ENCODE measurements at places on chromosomes 3 and 15.

DNA sequence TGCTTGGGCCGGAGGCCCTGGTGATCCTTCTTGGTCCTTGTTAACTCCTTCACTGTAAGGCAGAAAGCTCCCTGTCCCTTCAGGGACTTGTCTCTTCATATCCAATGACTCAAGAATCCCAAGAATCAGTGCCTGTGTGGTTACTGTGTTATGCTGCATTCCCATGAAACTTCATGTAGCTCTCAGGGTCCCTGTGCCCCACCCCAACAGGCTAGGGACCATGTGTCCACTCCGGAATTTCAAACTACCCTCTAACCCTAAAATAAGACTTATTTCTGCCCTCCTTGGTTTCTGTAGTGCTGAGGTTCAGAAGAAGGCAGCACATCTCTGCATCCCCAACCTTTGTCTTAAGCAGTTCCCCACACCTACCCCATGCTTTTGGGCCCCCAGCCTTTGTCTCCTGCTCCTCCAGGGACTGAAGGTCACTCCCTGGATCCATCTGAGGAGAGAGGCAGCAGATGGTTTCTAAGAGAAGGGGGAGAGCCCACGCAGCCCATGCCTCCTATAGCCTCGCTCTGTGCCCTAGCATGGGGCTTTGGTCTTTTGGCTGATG is 531 bp upstream of the MAP1A start:
- no peak for DNase-seq

- no peak for DNase-seq
Observed at GRCh38 chr3:46491089-46492070, 6.4 kb upstream of the RTP3 start.

DNA sequence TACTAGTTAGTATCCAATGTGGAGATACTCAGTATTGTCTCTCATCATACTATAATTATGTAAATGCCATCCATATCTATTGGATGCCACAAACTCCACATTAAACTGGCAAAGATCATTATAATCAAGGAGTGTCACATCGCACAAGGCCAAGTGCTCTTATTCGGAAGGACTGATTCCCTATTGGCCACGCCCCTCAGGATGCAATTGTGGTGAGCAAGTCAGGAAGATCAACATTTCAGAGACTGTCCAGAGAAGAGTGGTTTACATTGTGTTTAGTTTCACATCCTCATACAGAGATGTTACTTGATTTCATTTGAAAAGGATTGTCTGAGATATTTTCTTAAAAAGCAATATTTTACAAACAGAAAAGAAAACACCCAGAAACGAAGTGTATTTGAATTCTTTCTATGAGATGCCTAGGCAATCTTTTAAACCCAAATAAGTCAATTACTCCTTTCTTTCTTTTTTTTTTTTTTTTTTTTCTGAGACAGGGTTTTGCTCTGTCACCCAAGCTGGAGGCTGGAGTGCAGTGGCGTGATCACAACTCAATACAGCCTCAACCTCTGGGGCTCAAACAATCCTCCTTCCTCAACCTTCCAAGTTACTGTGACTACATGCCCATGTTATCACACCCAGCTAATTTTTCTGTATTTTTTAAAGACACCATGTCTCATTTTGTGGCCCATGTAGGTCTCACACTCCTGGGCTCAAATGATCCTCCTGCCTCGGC is 369.1 kb downstream of the RBMS3 start:
- no peak for DNase-seq

- DNase-seq: no peak
Observed at GRCh38 chr3:168951884-168952283, 711.6 kb downstream of the MECOM start.

GRCh38 chr3:30649572-30650318 is 43.3 kb downstream of the TGFBR2 start:
- no peak for DNase-seq

DNA sequence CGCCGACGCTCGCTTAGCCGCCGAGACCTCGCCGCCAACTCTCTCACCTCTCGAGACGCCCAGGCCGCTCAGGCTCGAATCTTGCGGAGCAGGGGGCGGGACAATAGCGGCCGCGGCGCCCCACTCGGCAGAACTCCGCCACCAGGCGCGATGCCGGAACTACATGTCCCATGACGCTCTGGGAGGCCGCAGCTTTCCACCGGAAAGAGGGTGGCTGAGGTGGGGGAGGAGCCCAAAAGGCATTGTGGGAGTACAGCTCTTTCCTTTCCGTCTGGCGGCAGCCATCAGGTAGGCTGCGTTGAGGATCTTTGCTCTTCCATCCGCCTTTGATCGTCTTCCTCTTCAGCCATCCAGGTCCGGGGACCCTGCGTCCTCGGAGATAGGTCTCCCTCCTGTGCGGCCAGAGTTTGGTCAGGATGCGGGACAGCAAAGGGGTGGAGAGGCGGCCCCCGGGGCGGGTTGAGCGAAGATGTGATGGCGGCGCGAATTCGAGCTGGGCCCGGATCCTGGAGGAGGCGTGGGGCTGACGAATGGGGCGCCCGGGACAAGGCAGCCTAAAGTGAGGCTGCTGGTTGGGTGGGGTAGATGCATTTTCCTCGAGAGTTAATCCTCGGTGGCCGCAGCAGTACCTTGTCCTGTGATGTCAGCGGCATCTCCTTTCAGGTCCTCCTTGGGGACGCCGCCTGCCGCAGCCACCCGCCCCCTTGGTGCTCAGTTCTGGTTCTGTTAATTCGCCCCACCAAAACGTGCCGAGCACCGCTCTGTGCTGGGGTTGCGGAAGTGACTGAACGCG is at the start of the genes NKIRAS1 and RPL15:
TSS of gene NKIRAS1 (minus strand) at position 105 of the 793 bp plus-strand sequence. CDS start 6,086 bp downstream, outside the sequence.
TSS of gene RPL15 (plus strand) at position 247 of the 793 bp plus-strand sequence. CDS start 728 bp downstream, outside the sequence.
- DNase-seq: peak; percentile 95

- DNase-seq: no peak
Observed at GRCh38 chr15:48046813-48047438, 73.9 kb upstream of the SLC24A5 start.

DNA sequence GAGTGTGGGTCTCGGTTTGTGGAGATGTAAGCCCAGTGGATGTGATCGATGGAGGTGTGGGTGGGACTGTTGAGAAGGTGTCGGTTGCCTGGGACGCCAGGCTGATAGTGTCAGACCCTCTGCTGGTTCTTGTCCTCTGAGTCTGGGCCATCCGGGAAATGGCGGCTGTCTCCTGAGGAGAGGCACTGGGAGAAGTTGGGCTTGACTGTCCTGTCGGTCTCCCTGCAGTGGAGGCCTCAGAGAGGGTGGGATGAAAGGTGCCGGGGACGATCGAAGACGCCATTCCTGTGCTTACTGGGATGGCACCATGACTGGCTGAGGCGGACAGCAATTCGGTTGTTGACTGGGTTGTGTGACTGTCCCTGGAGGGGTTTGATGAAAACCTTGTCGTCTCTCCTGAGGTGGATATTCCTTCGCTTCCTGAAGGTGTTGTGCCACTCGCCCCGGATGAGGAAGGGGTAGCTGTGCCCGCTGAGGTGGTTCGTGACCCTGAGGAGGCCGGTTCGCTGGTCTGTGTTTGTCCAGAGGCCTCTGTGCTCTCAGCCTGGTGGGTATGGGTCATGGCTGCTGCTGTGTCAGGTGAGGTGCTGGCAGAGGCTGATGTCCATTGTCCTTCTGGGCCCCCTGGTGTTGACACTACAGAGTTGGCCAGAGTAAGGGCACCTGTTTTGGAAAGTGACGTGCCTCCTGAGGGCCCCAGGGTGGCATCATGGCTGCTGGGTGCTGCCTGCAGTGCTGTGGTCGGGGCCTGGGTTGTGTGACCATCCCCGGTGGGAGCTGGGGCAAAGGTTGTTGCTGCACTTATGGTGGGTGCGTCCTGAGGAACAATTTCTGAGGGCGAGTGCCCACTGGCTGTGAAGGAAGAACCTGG is 22.8 kb downstream of the MUC4 start:
- DNase-seq: no peak

DNA sequence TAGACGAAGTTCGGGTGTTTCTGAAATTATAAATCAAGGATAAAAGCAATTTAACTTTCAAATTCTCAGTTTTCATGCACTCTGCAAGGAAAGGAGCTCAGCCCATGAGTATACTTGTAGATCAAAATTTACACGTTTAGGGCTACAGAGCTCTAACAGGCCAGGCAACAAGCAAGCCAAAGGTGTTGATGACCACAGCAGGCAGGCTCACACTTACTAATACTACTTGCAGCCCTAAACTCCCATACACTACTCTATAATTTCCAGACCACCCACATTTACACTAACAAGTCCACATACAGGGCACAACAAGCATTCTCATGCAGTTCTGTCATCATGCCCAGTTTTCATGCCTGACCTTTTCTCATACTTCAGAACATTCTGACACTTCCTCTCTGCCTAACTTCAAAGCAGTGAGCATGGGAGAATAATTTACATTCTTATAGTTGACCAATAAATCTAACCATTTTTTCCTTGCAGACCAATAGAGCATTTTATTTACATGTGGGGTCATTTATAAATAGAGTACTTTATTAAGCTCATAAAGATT is 124.7 kb upstream of the FRMD4B start:
- no peak for DNase-seq

DNA sequence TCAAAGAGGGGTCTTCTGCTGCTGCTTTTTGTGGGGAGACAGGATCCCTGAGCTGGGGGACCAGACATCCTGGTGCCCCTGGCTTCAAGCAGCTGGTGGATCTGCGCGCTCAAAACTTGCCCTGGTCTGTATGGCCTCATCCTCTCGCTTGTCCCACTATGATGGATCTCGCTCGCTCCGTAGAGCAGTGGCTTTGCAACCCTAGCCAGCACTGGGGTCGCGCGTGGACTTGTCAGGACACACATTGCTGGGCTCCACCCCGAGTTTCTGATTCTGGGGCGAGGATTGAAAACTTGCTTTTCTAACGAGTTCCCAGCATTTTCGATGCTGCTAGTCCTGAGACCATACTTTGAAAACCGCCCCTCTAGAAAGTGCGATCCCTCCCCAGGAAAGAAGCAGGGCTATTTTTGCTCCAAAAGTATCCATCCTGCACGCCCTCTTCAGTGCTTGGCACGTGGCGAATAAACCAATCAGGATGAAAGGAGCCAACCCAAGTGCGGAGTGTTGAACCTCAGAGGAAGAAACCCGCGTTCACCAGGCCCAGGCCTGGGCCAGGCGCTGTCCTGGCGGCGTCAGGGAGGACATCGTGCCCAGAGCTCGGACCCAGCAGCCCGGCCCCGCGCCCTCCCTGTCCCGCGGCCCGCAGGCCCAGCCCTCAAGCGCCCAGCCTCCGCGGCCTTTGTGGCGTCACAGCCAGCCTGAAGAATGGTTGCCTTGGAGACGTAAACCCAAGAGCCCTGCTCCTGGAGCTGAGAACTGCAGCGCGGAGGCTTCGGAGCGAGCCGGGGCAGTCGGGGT is at the start of gene CFAP100:
TSS of gene CFAP100 (plus strand) at position 731 of the 798 bp plus-strand sequence. CDS start 1,092 bp downstream, outside the sequence.
- no peak for DNase-seq

DNA sequence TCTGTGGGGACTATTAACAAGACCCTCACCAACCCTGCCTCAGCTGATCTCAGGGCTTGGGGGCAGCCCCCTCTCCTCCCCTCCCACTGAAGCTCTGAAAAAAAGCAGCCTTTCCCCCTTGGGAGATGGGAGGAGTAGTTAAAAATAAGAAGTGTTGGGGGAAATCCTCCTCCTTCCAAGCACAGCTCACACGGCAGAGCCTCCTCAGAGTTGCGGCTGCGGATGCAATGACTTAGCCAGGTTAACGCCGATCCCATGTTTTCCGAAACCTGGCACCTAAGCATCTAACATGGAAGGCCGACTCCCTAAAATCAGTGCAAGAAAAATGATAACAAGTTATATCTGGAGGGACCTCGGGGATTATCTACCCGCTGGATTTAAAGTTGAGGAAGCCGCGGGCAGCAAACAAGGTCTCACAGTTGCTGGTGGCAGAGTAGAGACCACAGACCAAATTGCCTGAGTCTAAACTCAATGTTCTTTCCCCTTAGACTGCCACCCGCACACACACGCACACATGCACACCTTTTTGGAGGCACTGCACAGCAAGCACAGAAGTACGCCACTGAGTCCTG is 1.1 kb upstream of the TPM1 start:
- no peak for DNase-seq

GRCh38 chr3:42491881-42492507 is 10.4 kb upstream of the VIPR1 start:
- DNase-seq: no peak

- DNase-seq: no peak
Observed at GRCh38 chr3:64270142-64270865, 45.0 kb upstream of the PRICKLE2 start.

- no peak for DNase-seq
Observed at GRCh38 chr3:23888617-23889228, 28.1 kb downstream of the NKIRAS1 start.

DNA sequence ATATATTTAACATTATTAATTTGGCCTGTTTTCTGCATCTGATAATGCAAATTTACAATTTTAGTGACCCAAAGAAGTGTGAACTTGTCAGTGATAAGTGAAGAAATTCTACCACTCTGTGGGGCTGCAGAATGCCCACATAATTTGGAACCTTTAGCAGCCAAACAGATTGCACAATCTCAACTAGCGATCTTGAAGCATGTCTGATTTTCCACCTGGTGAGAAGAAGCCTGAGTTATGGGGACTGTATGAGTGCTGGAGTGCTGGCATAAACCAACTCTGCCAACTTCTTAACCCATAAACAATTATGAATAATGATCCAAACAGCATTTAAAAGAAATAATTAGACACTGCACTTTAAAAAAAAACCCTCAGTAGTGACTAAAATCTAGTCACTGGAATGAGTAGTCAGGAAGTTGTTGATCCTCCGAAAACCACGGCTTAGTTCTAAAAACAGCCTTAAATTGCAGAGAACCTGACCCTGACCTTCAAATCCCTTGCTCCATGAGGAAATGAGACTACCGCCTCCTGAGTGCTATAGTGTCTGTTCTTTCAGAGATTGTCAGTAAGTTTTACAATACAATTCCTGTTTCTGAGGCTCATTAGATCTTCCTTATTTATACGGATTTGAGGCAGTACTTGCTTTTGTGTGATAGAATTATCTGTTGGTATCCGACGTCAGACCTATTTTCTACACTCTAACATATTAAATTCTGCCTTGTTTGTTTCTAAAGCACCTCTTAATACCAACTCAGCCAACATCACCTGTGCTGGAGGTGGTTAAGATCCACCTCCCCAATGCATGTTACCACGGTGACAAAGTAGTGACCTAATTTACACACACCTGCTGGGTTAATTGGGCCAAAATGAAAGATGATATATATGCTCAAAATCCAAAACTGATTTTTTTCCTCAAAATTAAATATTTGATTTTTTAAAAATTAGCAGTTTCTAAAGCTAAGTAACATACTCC is 267.7 kb downstream of the ZBTB20 start:
- no peak for DNase-seq

DNA sequence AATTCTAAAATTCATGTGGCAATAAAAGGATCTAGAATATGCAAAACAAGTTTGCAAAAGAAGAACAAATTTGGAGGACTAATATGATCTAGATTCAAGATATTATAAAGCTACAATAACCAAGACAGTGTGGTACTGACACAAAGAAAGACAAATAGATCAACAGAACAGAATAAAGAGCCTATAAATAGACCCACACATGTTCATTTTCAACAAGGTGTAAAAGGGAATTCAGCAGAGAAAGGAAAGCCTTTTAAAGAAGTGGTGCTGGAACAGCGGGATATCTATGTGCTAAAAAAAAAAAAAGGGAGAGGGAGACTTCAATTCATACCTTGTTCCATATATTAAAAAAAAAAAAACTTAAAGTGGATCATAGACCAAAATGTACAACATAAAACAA is 149.0 kb downstream of the WDR76 start:
- no peak for DNase-seq
